ENCODE measurements at places on chromosomes 7 and 10.

DNA sequence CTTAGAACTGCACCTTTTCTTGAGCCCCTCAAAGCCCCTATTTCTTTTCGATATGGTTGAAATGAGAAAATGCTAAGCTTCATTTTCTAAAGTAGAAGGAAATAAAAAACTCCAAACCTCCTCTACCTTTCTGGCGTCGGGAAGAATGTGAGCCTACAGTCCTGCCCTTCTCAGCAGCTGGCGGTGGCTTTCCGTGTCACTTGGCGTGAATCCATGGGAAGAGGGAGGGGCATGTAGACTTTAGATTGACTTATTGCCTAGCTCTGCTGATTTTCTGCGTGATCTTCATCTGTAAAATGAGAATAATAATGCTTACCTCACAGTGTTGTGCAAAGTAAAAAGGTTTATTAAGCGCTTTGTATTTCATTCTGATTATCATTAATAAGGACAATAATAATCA, 35.0 kb downstream of the PRR15 start:
- DNase-seq: no peak

DNA sequence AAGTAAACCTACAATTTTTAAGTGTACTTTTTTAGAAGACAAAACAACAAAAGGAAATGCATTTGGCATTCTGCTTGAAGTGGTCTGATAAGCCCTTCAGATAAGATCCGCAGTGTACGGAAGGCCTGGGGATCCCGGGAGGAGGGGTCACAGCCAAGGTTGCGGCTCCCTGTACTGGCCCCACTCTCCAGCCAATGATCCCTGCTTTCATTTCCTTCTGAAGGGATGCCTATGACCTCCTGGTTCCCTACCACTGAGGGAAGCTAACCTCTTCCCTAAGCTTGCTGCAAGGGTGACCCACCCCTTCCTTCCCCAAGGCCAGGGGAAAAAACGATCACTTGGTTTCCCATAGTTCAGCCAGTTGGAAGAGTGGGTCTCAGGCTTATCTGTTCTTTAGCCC, 5.3 kb downstream of the DENND2A start:
- DNase-seq: no peak

DNA sequence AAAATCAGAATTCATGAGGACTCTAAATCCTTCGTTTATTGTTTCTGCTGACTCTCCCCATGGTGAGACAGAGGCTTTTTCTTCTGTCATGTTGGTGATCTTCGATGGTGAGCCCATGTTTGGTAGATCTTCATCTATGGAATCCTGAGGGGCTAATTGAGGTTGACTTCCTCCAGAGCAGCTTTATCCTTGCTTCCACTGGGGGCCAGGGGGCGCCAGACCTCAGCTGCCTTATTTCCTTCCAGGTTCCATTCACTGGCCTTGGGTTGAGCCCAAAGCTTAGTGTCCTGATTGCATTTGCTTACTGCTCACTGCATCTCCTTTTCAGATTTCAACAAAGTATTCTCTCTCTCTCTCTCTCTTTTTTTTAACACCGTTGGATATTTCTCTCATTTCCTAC, 80.7 kb downstream of the GCC1 start:
- DNase-seq: peak; percentile 28

DNA sequence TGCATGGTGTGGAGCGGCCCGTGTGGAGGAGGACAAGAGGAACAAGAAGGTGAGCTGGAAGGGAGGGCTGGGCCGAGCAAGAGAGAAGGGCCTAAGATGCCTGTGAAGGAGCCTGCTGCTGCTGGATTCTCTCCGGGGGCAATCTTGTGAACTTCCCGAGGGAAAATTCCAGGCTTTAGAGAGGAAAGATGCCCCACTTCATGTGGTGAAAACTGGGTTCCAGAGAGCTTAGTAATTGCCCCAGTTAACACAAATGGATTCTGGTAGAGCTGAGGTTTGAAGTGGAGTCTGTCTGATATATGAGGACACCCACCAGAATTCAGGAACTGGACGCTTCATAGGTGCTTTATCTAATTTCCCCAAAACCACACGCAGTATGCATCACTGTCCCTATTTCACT, 114.1 kb upstream of the ZMIZ1 start:
- no peak for DNase-seq

GRCh38 chr7:137592232-137592896, 248.8 kb upstream of the PTN start:
- no peak for DNase-seq

DNA sequence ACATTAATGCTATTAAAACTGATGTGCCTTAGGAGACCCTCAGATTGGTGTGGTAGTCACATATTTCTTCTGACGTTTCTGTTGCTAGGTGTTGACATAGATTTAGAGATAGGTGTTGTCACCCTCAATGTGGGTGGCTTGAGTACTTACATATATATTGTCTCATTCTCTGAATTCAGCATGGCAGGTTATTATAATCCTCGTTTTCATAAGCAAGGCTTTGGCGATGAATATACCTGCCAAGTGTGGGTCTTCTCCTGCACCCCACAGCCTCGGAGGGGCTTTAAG, 7.0 kb downstream of the FBH1 start:
- DNase-seq: no peak

GRCh38 chr10:423178-423577, 266.3 kb downstream of the DIP2C start:
- no peak for DNase-seq

DNA sequence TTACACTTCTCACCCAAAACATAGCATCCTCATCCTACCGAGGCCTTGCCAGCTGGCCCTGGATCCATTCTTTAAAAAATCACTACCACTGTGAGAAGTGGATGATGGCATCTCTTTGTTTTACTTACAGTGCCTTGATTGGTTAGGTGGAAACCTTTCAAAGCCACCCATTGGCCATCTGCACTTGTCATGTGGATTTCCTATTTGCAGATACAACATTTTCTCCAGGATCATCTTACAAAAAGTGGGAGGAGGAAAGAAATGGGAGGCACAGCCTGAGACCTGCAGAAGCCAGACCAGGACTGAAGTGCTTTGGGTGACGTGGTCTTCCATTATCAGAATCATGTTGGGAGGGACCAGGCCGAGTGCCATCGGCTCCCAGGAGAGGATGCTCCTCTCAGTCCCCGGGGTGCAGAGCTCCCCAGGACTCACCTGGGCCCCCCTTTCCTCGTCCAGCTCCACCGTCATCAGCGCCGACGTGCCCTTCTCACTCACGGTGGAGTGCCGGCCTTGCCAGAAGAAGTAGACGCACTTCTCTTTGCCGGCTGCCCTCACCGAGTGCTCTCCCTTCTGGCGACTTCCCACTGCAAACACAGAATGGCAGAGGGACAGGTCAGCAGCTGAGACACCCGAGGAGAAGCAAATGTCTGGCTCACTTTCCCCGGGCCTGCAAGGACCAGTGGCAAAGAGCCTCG, 161.2 kb downstream of the SVIL start:
- DNase-seq: no peak

DNA sequence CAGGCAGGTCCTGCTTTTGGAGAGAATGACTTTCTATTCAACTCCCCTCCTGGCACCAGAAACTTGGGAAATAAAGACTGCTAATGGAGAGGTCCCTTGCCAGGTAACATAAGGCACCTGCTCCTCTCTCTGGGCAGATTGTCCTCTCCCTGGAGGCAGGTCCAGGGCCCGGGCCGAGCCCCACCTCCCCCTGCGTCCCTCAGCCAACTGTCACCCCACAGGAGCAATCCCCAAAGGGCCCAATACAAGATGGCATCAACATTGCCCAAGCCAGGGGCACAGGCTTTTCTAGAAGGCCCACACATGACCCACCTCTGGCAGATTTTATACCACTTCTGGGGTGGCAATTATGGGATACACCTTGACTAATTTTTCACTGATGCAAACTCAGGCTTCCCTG, 145.2 kb downstream of the HERPUD2 start:
- DNase-seq: no peak

- no peak for DNase-seq
These were observed 37.2 kb downstream of the CYCS start for GRCh38 chr7:25087855-25088254.

- DNase-seq: no peak
These were observed 127.7 kb downstream of the DYNC1I1 start for GRCh38 chr7:95899919-95900513.

- peak; percentile 29 for DNase-seq
These were observed 10.8 kb upstream of the PVRIG start for GRCh38 chr7:100208911-100209408.

DNA sequence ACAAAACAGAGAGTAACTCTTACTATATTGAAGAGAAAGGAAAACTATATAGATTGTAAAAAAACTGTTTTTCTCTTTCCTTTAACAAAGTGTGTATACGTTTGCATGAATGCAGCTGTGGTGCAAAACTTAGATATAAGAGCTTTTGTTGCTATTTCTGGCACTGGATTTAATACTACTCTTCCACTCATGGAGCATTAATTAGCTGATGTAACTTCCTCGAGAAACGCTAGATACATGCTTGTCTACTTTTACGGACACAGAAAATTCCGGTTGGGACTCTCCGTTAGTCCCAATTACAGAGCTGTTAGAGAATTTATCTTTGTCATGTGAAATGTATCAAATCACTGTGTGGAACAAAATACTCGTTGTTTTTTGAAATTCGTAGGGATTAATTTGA, 135.5 kb downstream of the ZNF22 start:
- DNase-seq: no peak

- no peak for DNase-seq
These were observed 7.0 kb upstream of the PVRIG start for GRCh38 chr7:100212631-100213286.

- no peak for DNase-seq
These were observed 1.6 kb downstream of the GHRHR start for GRCh38 chr7:30965372-30965771.

- DNase-seq: no peak
These were observed 26.7 kb upstream of the USP6NL start for GRCh38 chr10:11638055-11638698.

DNA sequence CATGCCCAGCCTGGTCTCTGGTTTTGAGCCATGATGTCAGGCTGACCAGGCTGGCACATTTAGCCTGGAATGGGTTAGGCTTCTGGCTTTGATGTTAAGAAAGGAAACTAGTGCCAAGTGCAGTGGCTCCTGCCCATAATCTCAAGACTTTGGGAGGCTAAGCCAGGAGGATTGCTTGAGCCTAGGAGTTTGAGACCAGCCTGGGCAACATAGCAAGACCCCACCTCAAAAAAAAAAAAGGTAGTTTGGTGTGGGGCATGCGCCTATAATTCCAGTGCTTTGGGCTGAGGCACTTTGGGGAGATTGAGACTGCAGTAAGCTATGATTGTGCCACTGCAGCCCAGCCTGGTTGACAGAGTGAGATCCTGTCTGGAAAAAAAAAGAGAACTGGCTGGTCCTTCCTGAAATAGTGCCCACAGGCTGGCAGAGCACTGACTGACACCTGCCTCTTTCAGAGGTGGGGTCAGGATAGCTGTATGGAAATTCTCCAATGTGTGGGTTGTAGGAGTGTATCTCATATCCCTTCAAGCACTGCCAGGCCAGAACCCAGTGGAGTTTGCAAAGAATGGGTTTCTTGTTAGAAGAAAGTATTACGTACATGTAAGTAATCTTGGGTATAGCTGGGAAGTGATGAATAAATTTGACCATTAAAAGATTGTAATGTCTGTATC, 61.3 kb downstream of the KAT6B start:
- DNase-seq: no peak

DNA sequence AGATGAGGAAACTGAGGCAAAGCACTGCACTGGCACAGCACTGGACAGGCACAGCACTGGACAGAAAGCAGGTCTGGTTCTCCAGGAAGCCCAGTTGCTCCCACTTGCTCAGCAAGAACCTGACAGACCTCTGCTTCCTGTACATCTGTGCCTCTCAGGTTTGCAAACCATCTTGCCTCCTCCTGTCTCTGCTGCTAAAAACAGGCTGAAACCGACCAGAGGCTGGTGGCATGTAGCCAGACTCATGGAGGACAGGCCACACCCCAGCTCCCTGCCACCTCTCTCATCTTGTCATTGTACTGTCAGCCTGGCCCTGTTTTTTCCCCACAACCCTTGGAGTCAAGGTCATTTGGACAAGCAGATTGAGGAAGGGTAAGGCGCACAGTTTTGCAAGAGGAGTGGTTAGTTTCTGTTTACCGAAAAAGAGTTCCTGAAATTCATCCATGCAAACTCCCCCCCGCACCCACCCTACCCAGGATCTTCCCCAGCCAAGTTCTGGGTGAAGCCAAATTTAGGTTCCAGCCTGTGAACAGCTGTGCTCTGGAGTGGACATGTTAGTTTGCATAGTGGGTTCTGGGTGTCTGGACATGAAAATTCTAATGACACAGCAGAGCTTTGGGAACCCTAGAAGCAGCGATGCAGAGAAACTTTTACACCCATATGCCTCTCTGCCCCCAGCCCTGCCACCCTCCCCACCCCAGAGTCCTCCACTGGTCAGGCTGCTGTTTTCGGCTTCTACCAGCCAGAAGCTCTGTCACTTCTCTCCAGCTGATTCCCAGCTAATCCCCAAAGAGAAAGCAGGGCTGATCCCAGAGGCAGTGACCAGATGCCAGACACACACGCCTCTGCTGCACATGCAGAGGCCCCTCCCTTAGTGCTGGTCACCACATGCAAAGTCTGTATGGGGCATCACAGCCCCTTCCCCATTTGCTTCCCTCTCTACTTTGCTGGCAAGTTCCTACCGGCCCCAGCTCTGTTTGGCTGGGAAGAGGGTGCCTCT, 8.5 kb upstream of the C10orf105 start:
- DNase-seq: peak; percentile 57

- no peak for DNase-seq
These were observed 147.4 kb upstream of the GPR26 start for GRCh38 chr10:123518765-123519164.

GRCh38 chr7:157411580-157411979, 74.8 kb downstream of the DNAJB6 start:
- DNase-seq: no peak

GRCh38 chr10:77195101-77195500, 442.5 kb downstream of the KCNMA1 start:
- DNase-seq: no peak

DNA sequence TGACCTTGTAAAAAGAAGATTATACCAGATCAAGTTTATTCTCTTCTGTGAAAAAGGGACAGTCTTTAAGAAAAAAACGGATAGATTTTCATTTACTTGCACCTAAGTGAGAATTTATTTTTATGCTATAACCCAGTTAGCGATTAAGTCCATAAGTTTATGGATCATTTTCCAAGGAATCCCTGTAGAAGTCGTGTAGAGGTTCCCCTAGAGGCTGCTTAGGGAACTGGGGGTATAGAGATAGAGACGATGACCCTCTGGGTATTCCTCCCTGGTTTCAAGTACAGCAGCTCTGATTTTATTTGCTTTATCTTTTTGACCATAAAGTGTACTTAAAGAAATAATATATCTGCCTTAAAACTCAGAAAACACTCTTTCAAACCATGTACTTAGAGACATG, 648.4 kb upstream of the LRRTM3 start:
- no peak for DNase-seq

GRCh38 chr7:84757761-84758160, 429.1 kb downstream of the SEMA3D start:
- DNase-seq: no peak

DNA sequence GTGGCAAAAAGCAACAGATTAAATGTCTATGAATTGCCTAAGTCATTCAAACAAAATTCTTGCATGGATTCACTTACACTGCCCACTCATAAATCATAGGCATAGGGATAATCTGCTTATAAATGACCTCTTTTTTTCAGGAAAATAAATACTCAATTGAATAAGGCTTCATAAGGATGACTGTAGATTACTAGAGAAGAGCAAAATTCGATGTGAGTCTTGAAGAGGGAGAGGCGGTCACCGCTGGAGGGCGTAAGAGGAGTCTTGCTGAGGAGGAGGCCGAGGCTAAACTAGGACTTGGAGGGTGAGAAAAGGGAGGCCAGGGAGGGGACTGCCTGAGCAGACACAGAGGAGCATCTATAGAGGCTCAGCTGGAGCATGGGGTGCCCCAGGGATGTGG, 135.4 kb upstream of the RSU1 start:
- DNase-seq: no peak

Data from activated naive CD4-positive, alpha-beta T cell treated with anti-CD3 and anti-CD28 coated beads, Interleukin-2, amount 50 U/mL, for 16 hours (primary cell).